Neuronal stem cell (in vitro differentiated cells): ENCODE measurements at places on chromosomes 6 and 20.

GRCh38 chr6:136920216-136920615 is 1.9 kb upstream of the SLC35D3 start:
- no peak for DNase-seq

DNA sequence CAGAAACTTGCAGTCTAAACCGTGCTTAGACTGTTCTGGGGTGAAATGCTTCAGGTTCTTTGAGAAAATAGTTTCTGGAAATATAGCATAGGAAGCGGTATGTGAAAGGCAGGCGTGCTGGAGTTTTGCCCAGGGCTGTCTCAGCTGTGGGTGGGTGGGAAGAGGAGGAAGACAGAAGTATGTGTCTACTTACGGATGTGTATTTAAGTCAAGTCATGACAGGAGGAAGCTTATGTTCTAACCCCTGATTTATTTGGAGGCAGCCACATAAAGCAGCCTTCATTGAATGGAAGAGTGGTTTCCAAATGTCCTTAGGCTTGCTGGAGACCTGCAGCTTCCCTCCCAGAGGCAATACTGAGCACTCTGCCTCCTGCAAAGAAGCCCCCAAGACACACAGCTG is 345.8 kb upstream of the PRND start:
- no peak for DNase-seq

- no peak for DNase-seq
Measured at GRCh38 chr6:69294862-69295261, 501.9 kb downstream of the LMBRD1 start.

DNA sequence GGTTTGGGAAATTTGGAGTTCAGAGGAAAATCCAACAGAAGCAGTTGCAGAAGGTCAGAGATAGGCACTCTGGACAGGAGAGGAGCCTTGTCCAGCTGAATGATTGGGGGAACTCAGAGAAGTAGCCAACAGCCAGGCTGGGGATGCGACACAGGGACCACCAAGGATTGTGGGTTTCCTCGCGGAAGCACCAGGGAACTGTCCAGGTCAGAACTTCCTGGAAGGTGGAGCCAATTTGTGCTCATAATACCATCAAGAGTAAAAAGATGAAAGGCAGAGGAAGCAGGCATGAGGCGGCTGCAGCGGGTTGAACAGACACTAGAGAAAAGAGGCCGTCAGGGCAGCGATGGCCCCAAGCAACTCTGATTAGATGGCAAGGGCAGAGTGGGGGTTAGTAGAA is 33.7 kb downstream of the MDFI start:
- no peak for DNase-seq

- no peak for DNase-seq
Measured at GRCh38 chr6:3280866-3281465, 22.2 kb downstream of the PSMG4 start.

- no peak for DNase-seq
Measured at GRCh38 chr6:45109551-45109950, 218.6 kb upstream of the RUNX2 start.

- no peak for DNase-seq
Measured at GRCh38 chr6:2940010-2940850, 31.1 kb downstream of the SERPINB6 start.
